Lower lobe of right lung (tissue), 2 donors: ENCODE measurements at places on chromosomes 12 and 14. TPM values are rescaled to one million over a fixed set of nuclear protein-coding genes. Genes with fewer than 3 reads are reported as not detected.

Gene PKP2
- 3.0 TPM for total RNA-seq

Gene PIANP
- total RNA-seq = 0.18 TPM

GRCh38 chr12:66776974-66777373 lies 98.1 kb upstream of the GRIP1 start:
- no peaks in the 10 kb centered on the region for H3K36me3 ChIP-seq
- no peak overlapping the region for H3K27ac ChIP-seq
- no peaks in the 10 kb centered on the region for H3K27me3 ChIP-seq
- no peak overlapping the region for H3K4me3 ChIP-seq
- no peak for DNase-seq

DNA sequence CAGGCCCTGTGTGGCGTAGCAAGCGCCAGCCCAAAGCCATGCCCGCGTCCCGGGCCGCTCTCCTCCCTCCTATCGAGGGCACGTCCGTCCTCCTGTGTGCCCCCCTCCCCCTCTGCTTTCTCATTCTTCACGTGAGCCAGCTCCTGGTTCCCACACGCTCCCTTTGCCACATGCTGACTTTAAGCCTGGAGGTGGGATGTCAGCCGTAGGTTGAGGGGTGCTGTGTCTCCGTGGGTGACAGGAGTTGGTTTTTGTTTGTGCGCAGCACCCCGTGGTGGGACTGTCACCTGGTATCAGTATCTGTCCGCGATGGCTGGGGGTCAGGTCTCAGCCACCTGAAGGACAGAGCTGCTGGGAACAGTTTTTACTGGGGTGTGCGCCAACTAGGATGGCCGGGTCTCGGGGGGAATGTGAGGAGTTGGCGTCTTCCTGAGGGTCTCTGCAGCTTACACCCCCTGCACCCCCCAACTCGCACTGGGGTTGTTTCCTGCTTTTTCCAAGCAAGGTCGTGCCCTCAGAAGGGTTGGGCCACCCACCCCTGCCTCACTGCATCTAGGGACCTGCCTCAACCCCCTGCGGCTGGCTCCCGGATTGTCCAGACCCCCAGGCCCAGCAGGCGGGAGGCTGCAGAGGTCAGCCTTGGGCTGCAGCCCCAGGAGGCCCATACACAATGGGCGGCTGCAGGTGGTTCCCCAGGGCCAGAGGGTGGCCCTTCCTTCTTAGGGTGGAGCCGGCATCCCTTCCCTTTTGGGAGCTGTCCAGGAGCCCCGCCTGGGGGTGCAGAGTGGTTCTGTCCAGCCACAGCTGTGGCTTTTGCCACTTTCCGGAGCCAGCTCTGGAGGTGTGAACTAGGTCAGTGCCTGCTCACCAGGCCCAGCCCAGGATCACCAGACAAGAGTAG lies 7.3 kb downstream of the ULK1 start:
- H3K27ac ChIP-seq = no peak overlapping the region
- no peak overlapping the region for H3K4me3 ChIP-seq
- H3K27me3 ChIP-seq = no peaks in the 10 kb centered on the region
- peak; percentile 59 for DNase-seq
- peaks cover 30% of the 10 kb centered on the region for H3K4me1 ChIP-seq
- peaks cover 36% of the 10 kb centered on the region for H3K36me3 ChIP-seq
